ENCODE measurements at places on chromosomes 7 and 10. TPM values are rescaled to one million over a fixed set of nuclear protein-coding genes. Genes with fewer than 3 reads are reported as not detected.

- H3K27ac ChIP-seq = no peak overlapping the region
- no peak for DNase-seq
- H3K4me1 ChIP-seq = peaks cover 35% of the 10 kb centered on the region
- H3K36me3 ChIP-seq = no peaks in the 10 kb centered on the region
Observed at GRCh38 chr7:150994838-150995510, 4.2 kb downstream of the NOS3 start.

DNA sequence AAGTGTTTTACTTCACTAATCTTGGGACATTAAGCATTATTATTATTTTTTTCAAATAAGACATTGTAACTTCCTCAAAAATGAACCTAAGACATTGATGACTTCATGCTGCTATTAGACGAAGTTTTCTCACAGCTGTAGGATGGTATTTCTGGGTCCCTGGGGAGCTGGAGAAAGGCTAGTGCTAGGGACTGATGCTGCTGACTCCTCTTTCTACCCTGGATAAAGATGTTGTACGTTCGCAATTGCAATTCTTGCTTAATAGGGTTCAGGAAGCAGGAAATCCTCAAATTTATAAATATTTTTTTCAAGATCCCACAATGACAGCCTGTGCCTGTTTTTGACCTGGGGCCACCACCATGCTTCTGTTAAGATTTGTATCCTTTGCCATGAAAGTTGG is 526.0 kb downstream of the CCSER2 start:
- no peaks in the 10 kb centered on the region for H3K36me3 ChIP-seq
- no peak for DNase-seq
- H3K4me1 ChIP-seq = no peaks in the 10 kb centered on the region
- H3K4me3 ChIP-seq = no peak overlapping the region

GRCh38 chr7:155490697-155491628 is 33.0 kb downstream of the EN2 start:
- peak overlapping the region; percentile 83 for H3K27ac ChIP-seq
- H3K36me3 ChIP-seq = peaks cover 2% of the 10 kb centered on the region
- peaks cover 20% of the 10 kb centered on the region for H3K27me3 ChIP-seq
- H3K4me3 ChIP-seq = peak overlapping the region; percentile 71

DNA sequence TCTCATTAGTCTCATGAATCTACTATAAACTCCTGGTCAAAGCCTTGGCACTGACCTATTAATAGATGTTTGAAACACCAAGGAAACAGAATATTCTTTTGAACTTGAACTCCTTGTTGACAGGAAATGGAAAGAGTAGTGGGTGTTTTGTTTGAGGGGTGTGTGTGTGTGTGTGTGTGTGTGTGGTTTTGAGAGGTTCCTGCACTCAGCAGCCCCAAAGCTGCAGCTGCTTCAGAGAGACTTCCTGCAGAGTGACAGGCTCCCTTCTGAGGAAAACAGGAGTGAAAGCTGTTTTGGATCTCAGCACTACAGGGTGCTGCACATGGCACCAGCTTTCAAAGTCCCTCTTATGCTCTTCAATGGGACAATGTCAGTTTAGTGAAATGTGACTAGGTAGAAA is 546.5 kb upstream of the STEAP1 start:
- no peaks in the 10 kb centered on the region for H3K36me3 ChIP-seq
- peak; percentile 66 for DNase-seq
- H3K4me1 ChIP-seq = peaks cover 50% of the 10 kb centered on the region
- H3K27me3 ChIP-seq = no peaks in the 10 kb centered on the region

DNA sequence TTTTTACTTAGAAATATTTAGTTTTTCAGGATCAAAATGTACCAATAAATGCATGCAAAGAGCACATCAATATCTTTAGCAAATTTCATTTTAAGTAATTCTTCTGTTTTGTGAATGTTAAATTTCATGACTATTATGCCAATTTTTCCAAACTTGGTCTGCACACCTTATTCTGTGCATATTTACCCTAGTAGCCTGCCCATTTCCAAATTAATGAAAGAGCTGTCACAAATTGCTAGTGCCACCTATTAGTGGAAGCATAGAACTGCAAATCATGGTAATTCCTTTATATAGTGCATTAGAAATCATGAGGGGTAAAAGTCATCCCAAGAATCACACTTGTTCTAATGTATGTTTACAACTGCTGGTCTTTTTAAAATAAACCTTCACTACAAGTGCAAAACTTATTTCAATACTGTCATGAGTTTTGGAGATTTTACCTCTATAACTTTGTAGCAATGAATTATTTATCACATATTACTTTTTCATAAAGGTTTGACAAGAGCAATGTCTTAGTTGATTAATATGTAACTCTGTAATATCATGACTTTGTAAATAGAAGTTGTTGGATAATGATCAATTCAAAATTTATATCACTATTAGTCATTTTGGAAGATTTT is 5.7 kb downstream of the SEMA3A start:
- H3K27me3 ChIP-seq = no peaks in the 10 kb centered on the region
- H3K4me3 ChIP-seq = no peak overlapping the region
- peaks cover 21% of the 10 kb centered on the region for H3K4me1 ChIP-seq
- no peak for DNase-seq

DNA sequence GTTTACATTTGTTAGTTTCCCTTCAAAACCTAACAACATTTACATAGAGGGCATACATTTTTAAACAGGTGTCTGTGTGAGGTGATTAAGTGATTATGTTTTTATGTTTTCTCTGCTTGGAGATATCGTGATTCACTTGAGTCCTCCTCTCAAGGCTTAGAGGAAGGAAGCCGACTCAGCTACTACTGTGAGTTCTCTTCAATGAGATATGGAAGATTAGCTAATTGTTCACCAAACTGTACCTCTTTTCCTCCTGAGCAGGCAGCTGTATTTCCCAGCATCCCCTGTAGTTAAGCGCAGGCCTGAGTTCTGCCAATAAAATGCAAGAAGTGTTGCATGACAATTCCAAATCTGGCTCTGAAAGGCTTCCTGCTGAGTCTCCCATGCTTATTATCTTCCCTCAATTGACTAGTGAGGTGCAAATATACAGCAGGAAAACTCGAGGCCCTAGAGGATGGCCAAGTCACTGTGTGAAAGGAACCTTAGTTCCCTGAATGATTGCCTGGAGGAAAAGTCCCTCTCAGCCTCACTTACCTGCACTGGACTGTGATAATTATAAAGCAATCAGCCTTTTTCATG is 528.7 kb downstream of the GRM8 start:
- H3K4me1 ChIP-seq = no peaks in the 10 kb centered on the region
- no peak for DNase-seq
- H3K4me3 ChIP-seq = no peak overlapping the region
- H3K27ac ChIP-seq = no peak overlapping the region

DNA sequence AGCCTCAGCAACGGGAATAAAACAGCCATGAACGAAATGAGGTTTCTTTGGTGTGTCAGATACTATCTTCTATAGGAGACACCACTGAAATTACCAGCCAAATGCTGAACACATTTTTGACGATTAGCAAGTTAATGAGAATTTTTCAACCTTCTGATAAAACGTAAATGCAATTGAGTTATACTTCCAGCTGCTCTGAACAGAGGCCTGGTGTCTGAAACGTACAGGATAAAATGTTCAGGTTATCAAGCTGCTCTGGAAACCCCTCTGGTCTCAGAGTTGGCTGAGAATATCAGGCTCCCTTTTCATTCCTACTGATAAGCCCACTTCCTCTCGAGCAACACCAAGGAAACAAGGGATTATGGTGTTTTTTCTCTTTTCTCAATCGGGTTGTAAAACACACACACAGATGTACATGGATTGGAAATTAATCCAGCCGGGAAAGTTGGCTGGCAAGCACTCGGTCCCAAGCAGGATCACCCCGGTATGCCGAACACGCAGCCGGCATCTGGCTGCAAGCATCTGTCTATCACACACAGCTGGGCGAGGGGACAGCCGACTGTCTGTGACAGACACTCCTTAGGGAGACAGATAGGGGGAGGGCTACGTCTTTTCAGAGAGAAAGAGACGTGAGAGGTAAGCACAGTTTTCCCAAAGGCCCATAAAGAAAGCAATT is 171.8 kb downstream of the PRKAG2 start:
- H3K4me3 ChIP-seq = no peak overlapping the region
- no peaks in the 10 kb centered on the region for H3K27me3 ChIP-seq
- H3K36me3 ChIP-seq = no peaks in the 10 kb centered on the region
- H3K4me1 ChIP-seq = peaks cover 4% of the 10 kb centered on the region

DNA sequence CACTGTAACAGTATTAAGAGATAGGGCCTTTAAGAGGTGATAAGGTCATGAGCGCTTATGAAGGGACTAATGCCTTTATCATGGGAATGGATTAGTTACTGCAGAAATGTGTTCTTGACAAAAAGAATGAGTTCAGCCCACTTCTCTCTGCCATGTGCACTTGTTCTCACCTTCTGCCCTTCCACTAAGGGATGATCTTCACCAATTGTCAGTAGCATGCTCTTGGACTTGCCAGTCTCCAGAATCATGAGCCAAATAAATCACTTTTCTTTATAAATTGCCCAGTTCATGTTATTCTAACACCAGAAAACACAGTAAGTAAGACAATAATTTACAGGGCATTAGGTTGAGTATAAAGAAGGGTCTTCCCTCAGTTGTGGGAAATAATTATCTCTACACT is 189.1 kb downstream of the CRPPA start:
- no peak for DNase-seq
- no peak overlapping the region for H3K4me3 ChIP-seq
- H3K27ac ChIP-seq = no peak overlapping the region
- no peaks in the 10 kb centered on the region for H3K27me3 ChIP-seq

DNA sequence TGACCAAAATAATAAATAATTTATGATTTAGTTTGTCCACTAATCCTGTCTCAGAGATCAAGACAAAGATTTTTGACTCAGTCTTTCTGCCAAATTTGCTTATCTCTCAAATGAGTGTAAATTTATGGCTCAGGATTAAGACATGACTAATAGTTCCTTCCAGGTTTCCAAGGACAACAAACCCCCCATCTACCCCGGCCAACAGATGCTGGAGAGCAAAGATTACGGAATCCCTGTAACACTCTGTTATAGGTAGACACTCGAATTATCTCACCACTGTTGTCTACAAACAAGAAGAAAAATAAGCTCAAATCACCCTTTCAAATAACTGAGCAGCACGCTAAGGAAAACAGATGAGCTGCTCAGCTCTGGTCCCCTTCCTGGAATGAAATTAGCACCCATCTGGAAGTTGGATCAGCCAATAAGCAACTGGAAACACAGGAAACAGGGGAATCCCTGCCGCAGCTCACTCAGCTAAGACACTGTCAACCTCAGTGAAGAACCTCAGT is 56.8 kb upstream of the SVIL start:
- DNase-seq = no peak
- H3K36me3 ChIP-seq = no peaks in the 10 kb centered on the region
- no peak overlapping the region for H3K4me3 ChIP-seq
- H3K27me3 ChIP-seq = no peaks in the 10 kb centered on the region

DNA sequence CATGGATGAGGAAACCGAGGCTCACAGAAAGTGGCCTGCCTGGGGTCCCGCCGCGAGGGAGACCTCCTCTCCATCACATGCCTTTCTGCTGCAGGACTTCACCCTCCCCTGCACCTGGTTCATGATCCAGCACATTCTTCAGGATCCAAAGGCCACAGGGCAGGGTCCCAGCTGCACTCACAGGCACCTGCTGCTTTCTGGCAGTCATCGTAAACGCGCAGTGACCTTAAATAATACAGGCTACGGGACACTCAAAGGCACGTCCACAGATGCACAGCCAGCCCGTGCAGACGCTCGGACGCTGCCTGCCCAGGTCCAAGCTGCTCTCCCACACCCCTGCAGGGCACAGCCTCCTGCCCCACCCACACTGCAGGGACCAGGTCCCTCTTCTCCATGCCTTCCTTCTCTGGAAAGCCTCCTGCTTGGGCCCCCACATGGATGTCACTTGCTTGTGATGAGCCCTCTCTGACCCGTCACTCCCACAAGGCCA is 49.9 kb downstream of the CALML3 start:
- no peak for DNase-seq
- H3K36me3 ChIP-seq = no peaks in the 10 kb centered on the region
- H3K4me1 ChIP-seq = no peaks in the 10 kb centered on the region
- H3K27ac ChIP-seq = no peak overlapping the region
- no peaks in the 10 kb centered on the region for H3K27me3 ChIP-seq

DNA sequence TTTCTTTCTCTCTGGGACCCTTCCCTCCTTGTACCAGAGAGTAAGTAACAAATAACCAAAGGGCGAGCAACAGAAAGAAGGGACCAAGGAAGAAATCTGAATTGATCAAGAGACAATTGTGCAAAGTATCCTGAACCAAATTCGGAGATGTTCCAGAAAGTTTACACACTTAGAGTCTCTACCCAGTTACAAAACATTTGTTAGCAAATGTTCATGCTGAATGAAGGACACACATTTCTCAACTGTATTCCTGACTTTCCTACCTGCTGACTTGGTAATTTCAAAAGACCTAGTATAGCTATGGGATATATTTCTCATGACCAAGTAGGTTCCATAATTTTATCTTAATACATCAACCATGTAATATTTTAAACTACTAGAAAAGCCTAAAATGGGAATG is 37.4 kb downstream of the LYZL1 start:
- no peaks in the 10 kb centered on the region for H3K4me1 ChIP-seq
- no peak overlapping the region for H3K27ac ChIP-seq
- DNase-seq = no peak
- peaks cover 8% of the 10 kb centered on the region for H3K27me3 ChIP-seq

DNA sequence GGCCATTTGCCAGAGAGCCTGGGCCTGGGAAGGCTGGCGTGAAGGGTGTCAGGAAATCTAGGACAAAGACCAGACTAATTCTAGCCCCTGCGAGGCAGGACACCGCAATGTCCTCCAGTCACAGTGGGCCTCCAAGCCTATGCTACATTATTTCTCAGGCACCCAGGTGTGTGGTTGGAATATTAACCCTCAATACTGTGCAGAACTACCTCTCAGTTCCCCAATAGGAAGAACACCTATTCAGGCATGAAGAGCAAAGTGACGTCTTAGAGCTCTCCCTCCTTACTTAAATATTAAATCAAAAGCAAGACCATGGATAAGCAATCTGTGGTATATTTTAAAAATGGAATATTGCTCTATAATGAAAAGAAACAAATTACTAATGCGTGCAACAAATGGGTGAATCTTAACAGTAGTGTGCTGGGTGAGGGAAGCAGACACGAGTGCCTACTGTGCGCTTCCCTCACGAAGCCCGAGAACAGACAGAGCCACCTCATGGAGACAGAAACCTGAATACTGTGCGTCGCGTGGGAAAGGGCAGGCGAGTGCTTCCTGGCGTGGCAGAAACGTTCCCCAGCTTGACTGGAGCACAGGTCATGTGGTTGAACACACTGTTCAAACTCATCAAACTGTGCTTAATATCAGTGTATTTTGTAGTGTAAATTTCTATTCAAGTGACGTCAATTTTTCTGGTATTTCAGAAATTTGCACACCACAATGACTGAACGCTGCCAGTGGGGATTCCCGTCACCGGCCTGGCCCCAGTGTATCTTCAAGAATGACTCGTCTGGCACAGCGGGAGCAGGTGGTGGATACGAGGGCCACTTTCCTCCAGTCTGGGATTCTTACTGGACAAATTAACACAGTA is 15.5 kb upstream of the PTPRN2 start:
- peaks cover 2% of the 10 kb centered on the region for H3K4me1 ChIP-seq
- H3K36me3 ChIP-seq = peaks cover 1% of the 10 kb centered on the region
- DNase-seq = peak; percentile 26
- H3K27ac ChIP-seq = no peak overlapping the region

- H3K4me3 ChIP-seq = no peak overlapping the region
- H3K36me3 ChIP-seq = no peaks in the 10 kb centered on the region
- no peaks in the 10 kb centered on the region for H3K27me3 ChIP-seq
- no peak overlapping the region for H3K27ac ChIP-seq
- H3K4me1 ChIP-seq = no peaks in the 10 kb centered on the region
Observed at GRCh38 chr7:66529883-66530610, 98.6 kb upstream of the KCTD7 start.

LRIT1 gene
- total RNA-seq = not detected

ANKRD2 gene
- not detected for total RNA-seq

IL15RA gene
- 25.1 TPM for total RNA-seq

MPP7 gene
- 14.3 TPM for total RNA-seq

CDHR1 gene
- total RNA-seq = 1.8 TPM

TRAPPC14 gene
- total RNA-seq = 15.7 TPM

TBATA gene
- total RNA-seq = not detected

Data from activated CD8-positive, alpha-beta T cell treated with anti-CD3 and anti-CD28 coated beads for 36 hours (primary cell).